LNCaP clone FGC (cell line): ENCODE measurements at places on chromosomes 12 and 14.

DNA sequence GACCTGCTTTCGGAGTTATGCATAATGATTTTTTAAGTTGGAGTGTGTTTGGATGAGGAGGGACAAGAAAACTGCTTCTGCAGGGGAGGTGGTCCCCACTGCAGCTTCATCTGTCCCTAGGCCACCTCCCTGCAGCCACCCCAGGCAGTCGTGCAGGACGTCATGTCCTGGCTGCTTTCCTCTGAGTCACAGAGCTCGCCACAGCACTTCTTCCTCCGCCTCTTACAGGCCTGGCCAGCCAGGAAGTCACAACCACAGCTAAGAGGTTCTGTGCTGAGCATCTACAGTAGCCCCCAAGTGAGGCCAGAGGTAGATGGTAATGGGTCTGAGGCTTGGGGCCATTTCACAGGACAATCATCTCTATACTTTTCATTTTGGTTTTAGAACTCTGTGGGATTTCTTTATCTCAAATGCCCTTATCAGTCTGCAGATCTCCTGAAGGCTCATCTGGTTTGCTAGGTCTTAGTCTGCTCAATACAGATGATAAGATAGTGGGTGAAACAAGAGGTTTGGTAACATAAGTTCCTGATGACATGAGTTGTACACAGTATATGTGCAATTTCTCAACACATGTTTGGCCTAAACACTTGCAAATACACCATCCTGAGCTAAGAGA lies 106.4 kb downstream of the ARF6 start:
- no peak for DNase-seq

DNA sequence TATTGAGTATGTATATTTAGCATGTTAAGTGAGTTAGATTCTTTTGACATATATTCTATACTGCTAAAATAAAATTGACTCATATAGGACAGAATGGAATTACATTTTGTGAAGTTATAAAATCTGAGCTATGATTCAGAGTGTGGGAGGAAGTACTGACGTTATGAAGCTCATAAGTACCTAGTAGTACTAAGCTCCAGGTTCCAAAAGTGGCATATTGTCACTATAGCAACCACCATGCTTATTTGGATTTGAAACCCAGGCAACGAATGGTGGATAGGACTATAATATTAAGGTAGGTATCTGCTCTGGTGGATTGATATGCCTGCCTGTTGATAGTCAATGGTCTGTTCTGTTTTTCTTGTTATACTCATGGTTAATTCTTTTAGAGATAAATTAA lies 2.2 kb upstream of the FBXO33 start:
- DNase-seq = no peak

DNA sequence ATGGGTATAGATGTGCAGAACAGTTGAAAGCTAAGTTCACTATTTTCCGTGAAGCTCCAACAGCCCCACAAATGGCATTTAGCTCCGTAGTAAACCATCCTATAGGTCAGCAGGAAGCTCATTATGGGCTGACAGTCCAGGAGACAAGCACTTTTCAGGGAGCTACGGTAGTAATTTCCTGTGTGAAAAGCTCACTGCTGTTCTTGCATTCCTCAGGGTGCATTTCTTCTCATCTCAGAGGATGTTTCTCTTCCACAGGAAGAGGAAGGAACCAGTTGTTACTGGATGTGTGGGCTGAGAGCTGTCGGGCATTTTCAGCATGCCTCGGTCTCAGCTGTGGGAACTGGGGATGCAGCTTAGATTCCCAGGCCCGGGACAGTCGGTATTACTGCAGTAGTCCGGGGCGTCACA lies 72.8 kb downstream of the GALNT4 start:
- DNase-seq = no peak

GRCh38 chr12:89092297-89092696 lies 260.0 kb downstream of the DUSP6 start:
- DNase-seq = no peak

DNA sequence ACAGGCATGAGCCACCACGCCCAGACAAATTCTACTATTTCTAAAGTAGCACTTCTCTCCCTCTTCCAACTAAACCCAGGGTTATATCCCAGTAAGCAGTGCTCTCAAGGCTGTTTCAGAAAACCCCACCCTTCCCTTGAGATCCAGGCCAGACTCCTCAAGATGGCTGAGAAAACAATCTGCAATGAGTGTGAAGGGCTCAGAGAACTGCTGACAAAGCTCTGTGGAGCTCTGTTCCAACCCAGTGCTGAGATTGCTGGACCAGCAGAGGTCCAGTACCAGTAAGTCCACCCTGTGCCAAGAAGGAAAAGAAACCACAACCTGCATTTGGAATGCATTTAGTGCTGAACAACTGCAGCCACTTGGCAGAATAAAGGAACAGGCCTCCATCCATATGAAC lies 3.7 kb upstream of the IFFO1 start:
- no peak for DNase-seq

DNA sequence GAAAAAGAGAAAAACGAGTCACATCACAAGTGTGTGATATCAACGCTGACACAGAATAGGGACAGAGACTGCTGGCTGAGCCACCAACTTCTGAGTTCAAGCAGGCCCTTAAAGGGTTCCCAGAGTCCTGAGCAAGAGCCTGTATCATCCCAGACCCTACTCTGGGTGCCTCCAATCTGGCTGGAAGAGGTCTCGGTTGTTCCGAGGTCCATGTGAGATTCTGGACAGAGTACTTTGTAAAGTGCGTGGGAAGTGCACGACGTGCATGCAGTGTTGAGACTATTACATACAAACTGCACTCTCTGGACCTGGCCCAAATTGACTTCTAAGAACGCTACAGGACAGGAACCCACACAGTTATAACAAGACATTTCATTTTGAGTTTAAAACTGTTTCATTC lies 40.6 kb downstream of the MOK start:
- no peak for DNase-seq

DNA sequence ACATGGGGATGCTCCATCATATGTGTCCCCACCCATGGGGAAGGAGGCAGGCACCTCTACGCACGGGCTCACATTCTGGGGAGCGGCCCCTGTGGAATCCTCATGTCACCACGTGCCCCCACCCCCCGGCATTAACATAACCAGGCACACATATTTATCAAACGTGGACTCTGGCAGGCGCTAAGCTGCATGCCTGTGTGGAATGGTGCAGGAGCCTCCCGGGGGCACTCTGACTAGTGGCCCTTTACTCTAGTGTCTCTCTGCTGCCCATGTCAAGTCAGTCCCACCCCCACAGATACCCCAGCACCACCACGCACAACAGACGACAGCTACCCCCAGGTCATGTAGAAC lies 66.1 kb downstream of the CCDC88C start:
- no peak for DNase-seq

DNA sequence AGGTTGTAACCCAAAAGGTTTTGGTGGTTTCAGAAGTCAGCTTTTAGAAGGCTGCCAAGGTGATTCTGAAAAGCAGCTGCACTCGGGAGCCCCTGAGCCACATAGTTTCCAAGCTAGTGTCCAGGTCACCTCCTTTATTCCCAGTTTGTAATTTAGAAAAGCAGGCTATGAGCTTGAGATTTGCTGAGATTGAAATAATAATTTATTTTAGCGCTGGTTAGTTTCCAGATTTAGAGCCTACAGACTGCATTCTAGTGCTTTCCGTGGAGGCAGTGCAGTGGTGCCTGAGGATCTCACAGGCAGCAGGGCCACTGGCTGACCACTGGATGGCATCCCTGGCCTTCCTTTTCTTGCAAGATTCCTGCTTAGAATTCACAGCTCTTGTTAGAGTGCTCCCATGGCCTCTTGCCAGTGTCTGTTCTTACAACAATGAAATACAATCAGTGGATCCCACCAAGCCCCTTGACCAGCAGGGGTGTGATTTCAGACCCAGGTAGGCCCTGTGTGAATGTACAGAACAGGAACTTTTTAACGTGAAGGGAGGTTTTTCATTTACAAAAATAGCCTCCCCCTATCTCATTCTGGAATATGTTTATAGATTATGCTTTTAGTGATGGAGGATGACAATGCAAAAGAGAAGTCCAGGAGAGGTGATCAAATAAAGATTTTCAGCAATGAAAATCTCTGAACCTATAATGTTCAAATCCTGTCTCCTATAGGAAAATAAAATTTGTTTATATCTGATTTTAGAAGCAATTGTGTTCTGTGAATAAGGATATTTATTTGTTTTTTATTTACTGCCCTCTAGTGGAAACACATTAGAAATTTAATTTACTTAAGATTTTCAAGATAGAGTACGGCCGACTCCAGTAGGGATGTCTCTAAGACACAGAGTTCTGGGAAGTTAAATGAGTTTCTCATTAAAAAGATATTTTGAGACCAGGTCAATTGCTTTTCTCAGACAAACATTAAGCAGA lies 362.1 kb upstream of the STXBP6 start:
- no peak for DNase-seq

- DNase-seq = no peak
Observed at GRCh38 chr12:107894589-107894988, 120.1 kb downstream of the ASCL4 start.

GRCh38 chr14:78486081-78486480 lies 315.9 kb downstream of the NRXN3 start:
- no peak for DNase-seq

- DNase-seq = no peak
Observed at GRCh38 chr12:108935159-108935763, 55.4 kb downstream of the DAO start.
